ENCODE measurements at places on chromosomes 5 and 9.

GRCh38 chr9:105385381-105385985, 62.4 kb upstream of the FSD1L start:
- peak; percentile 26 for DNase-seq

DNA sequence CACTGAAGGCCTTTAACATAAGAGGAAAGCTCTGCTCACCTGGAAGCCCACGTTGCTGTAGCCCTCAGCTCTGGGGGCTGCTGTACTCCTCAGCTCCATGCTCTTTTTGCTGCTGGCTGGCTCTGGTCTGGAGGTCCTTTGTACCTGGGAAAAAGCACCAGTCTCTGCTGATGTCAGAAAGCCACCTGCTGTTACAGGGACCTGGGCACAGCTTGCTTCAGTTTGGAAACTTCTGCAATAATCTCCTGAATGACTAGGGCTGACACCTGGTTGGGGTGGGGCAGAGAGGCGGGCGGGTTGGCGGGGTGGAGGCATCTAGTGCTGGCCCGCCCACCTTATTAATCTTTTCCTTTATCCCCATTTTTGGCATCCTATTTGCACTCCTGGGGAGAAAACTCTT, at the start of gene SLC28A3:
SLC28A3 (minus strand) TSS at position 224 of the 400 bp plus-strand sequence; CDS start at position 99, 125 bp downstream.
- DNase-seq: no peak

GRCh38 chr9:99626426-99626825, 195.3 kb upstream of the NR4A3 start:
- no peak for DNase-seq

- no peak for DNase-seq
Measured at GRCh38 chr5:111746791-111747190, 10.2 kb downstream of the NREP start.

DNA sequence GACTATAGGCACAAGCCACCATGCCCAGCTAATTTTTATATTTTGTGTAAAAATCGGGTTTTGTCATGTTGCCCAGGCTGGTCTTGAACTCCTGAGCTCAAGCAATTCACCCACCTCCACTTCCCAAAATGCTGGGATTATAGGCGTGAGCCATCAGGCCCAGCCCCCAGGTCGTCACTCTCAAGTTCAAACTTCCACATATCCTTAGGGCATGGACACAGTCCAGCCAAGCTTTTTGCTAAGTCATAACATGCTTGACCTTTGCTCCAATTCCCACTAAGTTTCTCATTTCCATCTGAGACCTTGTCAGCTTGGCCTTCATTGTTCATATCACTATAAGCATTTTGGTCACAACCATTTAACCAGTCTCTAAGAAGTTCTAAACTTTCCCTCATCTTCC, 43.9 kb upstream of the ARAP3 start:
- DNase-seq: no peak

- peak; percentile 45 for DNase-seq
Measured at GRCh38 chr5:72598401-72599064, 91.3 kb upstream of the ZNF366 start.

GRCh38 chr9:110911659-110912418, 126.4 kb downstream of the LPAR1 start:
- DNase-seq: no peak

- no peak for DNase-seq
Measured at GRCh38 chr5:59798862-59799667, 94.5 kb downstream of the PDE4D start.

GRCh38 chr9:124040186-124040931, 28.8 kb downstream of the LHX2 start:
- no peak for DNase-seq

- peak; percentile 50 for DNase-seq
Measured at GRCh38 chr9:123637945-123638634, 282.1 kb downstream of the CRB2 start.

GRCh38 chr5:43305948-43306565, 7.2 kb downstream of the HMGCS1 start:
- peak; percentile 60 for DNase-seq

GRCh38 chr5:139004374-139005307, 129.5 kb upstream of the LRRTM2 start:
- DNase-seq: no peak

DNA sequence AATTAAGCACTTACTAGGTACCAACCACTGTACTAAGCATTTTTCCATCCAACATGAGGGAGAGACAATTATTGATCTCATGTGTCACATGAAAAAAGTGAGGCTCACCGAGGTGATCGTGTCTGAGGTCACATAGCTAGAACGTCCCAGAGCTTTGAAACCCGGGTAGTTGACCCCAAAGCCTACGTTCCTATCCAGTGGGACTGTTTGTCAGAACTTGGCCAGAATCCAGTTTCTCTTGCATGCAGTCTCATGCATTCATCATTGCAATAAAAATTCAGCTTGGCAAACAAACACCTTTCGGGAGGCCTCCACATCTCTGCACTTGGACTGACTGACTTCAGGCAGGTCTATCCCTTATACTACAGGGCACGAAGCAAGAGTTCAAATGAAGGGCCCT, 23.4 kb upstream of the FAT2 start:
- no peak for DNase-seq

DNA sequence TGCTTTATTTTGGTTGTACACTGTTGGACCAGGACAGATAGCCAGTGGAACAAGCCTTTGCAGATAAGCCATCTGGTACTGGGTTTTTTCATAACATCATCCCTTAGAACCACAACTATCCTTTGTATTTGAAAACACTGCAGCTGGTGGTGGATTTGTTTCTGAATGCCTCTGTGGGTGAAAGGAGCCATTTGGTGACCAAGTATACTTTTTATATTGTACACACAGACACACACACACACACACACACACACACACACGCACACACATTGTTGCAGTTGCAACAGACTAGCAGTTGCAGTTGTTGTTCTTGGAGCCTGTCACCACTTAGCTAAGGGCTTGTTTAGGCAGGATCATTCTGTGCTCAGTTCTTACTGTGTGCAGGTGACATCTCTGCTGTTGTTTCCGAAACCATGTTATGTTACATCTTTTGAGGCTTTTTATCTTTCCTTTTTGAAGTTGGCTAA, 22.9 kb upstream of the CAVIN4 start:
- DNase-seq: no peak

DNA sequence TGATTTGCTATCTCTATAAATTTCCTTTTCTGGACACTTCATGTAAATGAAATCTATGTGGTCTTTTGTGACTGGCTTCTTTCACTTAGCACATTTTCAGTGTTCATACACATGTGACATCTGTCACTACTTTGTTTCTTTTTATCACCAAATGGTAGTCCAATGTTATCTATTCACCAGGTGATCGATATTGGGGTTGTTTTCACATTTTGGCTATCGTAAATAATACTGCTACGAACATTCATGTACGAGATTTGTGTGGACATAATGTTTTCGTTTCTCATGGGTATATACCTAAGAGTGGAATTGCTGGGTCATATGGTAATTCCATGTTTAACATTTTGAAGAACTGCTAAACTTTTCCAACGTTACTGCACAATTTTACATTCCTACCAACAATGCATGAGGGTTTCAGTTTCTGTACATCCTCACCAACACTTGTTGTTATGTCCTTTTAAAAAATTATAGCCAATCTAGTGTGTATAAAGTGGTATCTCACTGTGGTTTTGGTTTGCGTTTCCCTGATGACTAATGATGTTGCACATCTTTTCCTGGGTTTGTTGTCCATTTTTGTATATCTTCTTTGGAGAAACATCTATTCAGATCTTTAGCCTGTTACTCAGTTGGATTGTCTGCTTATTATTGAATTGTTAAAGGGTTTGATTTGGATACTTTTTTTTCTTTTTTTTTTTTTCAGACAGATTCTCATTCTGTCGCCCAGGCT, 263.0 kb downstream of the PDZD2 start:
- no peak for DNase-seq

- DNase-seq: no peak
Measured at GRCh38 chr5:26872337-26872736, 166.0 kb downstream of the CDH9 start.

DNA sequence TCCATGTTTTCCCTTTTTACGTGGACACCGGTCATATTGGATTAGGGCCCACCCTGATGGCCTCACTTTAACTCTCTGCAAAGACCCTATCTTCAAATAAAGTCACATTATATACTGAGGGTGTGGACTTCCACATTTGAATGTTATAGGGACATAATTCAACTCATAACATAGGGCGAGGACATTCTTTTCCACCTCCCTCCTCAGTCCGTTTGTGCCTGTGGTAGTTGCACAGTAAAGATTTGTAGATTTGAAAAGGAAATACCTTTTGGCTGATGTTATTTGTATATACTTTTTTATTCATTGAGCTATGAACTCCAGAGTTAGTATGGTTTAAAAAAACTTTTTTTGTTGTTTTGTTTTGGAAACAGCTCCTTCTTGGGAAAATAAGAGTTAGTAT, 51.0 kb upstream of the DHFR start:
- DNase-seq: no peak

DNA sequence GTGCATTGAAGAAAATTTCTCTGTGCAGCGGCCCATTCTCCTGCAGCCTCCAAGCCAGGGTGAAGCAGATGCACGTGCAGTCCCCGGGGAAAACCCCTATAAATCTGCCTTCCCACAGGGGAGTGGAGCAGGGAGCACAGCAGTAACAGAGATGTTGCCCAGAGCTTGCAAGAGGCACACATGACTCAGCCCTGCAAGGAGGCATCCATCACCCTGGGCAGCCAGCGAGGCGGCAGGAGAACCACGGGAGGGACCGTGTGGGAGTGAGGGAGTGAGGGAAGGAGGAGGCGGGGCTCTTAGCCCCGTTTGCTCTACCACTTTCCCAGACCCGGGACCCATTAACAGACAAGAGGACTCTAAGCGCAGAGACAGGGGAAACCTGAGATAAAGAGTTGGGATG, 96.2 kb upstream of the ARAP3 start:
- DNase-seq: no peak

- no peak for DNase-seq
Measured at GRCh38 chr5:446066-446882, 3.3 kb downstream of the EXOC3 start.

DNA sequence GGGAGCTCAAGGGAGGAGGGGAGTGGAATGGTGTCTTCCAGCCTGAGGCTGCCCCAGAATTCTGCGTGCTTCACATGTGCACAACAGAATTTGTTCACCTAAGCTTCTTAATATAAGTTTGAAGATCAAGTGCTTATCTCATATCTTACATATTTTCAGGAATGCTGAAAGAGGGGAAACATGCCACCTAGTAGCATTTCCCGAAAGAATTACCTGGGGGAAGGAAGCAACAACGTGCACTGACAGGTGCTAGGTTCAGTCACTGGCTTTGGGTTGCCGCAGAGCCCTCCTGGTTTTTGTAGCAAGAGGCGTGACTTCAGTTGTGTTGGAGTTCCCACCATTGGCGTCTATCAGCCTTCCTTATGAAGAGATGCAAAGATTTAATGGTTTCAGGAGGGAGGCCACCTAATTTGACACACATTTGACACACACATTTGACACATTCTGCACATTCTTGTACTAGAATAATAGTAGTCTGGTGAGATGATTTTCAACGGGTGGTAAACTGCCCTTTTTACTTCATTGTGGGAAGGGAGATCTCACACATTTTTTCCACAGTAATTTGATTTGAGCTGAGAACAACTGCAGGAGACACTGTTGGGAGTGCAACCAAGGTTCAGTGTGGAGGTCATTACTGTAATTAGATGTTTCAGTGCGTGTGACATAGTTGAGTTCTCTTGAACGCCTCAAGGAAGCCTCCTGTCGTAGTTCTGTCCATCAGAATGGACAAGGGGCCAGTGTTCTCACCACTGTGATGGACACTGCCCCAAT, 481.3 kb downstream of the CCDC171 start:
- no peak for DNase-seq

DNA sequence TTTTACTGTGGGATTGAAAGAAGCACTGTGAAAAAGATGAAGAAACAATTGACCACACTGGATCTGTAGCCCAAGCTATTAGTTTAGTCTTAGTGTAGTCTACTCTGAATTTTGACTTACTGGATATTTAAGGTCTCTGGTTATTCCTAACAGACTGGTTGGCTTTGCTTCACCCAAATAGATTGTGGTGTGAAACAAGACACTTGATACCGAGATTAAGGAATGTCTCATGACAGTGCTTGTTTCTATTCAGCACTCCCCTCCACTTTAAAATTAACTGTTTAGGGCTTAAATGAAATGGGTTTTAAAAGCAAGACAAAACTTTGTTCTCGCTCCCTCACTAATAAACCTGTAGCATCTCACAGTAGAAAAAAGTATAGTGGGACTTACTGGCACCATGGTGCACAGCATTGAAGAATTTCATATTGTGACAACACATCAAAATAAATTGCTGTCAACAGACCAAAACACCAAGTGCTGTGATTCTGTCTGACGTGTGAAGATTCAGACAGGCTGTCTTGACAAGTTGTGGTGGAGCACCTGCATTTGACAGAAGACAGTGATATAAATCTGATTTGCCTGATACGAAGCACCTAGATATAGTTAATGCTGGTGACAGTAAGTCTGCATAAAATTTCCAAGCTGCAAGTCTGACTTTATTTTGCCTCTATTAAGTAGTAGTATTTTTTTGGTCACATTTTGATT, 73.1 kb downstream of the PBX3 start:
- DNase-seq: peak; percentile 17

GRCh38 chr9:131805803-131806202, 65.9 kb upstream of the RAPGEF1 start:
- DNase-seq: no peak

DNA sequence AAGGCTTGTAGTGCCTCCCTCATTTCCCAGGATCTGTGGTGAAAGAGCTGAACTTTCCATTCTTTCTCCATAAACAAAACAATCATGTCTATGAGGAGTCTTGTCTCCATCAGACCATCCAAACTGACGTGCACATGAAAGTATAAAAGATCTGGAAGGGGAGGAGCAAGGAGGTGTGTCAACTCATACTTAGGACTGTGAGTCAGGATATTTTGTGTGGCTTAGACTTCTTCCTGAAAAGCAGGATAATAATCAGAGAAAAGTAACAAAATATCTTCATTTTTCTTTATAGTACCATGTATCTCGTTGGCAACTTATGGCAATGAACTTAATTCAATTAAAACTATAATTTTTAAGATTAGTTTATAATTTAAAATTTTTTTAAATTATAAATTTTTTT, 96.0 kb upstream of the PRRC1 start:
- DNase-seq: no peak

GRCh38 chr9:35605351-35606137, 482 bp downstream of the TESK1 start:
- peak; percentile 33 for DNase-seq

All from CD4-positive, alpha-beta T cell treated with Interleukin-1 beta for 1 hour (primary cell).